ENCODE measurements at places on chromosomes 7 and 10.

GRCh38 chr7:23242321-23242720 is 4.3 kb upstream of the GPNMB start:
- DNase-seq: no peak

DNA sequence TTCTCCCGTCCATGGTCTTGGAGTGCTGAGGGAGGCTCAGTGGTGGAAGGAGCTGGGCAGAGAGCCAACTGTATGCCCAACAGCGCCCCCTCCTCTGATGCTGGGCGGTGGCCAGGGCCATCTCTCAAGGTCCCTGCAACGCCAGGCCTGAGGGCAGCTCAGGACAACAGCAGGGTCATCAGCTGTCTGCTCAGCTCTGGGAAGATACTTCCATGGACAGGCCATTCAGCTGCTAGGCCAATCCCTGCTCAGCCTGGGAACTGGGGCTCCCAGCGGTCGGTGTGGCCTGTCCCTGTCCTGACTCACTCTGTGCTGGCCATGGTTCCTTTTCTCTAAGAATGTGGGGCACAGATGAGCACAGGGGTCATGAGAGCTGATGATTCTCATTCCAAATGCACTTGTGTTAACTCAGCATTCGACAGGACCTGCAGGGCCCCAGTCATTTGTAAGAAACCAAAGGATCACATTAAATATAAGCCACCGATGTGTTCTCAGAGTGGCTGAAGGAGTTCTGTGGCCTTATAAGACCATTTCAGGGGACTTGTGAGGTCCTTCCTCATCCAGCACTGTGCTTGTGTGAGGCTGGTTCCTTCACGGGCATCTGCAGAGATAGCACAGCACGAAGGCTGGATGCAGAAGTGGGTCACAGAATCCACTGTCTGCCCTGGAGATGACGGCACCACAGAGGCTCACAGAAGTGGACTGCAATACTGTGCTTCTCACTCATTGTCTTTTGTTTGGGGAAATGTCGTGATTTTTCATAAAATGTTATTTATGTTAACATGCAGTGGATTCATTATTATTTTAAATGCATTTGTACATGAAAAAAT is 73.0 kb downstream of the ADCY1 start:
- no peak for DNase-seq

GRCh38 chr7:156842740-156843140 is 50.2 kb downstream of the LMBR1 start:
- no peak for DNase-seq

- DNase-seq: no peak
Measured at GRCh38 chr7:2384354-2385243, 18.8 kb upstream of the CHST12 start.

DNA sequence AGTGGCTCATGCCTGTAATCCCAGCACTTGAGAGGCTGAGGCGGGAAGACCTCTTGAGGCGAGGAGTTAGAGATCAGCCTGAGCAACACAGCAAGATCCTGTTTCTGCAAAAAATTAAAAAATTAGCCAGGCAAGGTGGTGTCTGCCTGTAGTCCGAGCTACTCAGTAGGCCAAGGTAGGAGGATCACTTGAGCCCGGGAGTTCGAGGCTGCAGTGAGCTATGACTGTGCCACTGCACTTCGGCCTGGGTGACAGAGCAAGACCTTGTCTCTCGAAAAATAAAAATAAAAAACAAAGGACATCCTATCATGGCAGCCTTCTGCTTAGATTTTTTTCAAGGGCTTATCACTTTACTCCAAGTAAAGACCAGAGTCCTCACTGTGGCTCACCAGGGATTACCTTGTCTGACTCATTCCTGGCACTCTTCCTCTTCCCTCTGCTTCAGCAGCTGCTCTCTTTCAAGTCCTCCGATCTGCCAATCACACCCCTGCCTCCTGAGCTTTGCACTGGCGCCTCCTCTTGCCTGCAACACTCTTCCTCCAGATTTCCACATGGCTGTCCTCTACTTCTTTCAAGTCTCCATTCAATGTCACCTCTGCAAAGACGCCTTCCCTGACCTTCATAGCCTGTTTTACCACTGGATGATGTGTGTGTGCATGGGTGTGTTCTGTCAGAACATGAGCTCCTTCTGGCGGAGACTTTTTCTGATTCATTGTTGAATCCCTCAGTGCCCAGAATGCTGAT is 7.7 kb downstream of the PRTFDC1 start:
- DNase-seq: no peak

DNA sequence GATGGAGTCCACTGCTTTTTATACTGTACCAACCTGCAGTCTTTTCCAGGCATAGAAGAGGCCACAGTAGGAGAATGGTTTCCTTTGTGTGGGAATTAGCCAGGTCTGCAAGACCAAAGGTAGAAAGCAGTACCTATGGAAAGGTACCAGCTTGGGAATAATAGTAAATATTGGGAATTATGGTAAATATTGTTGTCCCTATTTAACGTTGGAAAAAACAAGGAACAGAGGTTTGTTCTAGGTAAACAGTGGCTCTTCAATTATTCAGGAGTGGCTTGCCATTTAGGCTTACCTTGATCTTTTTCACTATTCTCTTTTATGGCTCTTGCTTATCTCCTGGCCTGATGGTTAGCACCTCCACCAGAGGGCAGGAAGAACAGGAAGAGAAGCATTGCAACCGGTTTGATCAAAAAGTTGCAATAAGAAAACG is 43.9 kb upstream of the GSAP start:
- DNase-seq: no peak

DNA sequence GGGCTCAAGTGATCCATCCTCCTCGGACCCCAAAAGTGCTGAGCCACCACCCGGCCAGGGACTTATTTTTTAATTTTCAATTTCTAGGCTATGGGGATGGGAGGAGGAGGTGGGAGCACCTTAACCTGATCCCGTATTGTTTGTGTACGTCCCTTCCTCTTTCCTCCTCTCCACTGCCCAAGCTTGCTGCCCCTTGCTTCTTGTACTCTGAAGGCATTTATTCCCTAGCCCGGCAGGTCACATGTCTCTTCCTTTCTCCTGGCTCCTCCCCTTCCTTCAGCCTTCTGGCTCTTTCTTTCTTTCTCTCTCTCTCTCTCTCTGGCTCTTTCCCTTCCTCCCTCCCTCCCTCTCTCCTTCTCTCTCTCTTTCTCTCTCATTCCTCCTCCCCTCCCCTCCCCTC is 56.0 kb downstream of the COL26A1 start:
- no peak for DNase-seq

DNA sequence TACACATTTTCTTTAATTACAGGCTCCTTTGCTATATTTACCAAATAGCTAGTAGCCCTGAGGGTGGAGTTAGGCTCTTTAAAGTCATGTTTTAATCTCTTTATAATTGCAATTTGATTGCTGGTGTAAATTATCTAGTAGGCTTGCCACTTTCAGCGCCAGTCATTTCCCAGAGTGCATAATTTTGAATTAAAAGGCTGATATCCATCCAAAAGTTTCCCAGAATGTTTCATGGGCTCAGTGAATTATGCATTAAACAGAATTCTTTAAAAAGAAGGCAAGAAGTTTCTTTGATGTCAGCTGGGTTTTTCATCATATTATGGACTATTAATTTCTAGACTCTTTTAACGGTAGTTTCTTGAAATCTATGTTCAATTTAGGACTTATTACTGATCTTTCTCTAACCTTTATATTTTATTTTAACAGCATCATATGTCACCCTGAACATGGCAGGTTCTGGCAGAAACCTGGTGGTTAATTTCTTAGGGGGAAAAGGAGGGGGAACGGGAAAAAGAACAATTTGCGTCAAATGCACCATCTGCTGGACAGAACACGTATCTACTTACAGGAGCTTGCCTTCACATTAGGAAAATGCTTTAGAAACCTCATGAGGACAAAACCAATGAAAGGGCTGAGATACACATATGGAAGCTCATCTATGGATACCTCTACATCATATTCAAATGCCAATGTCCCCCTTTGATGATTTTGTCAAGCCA is 171.1 kb downstream of the GRM3 start:
- no peak for DNase-seq

- no peak for DNase-seq
Measured at GRCh38 chr10:79184657-79185056, 115.9 kb downstream of the ZMIZ1 start.
